ENCODE measurements at places on chromosomes 4 and X. TPM values are rescaled to one million over a fixed set of nuclear protein-coding genes. Genes with fewer than 3 reads are reported as not detected.

GUCY1B1 gene
- total RNA-seq: 36.9 TPM

UGT8 gene
- total RNA-seq: 5.9 TPM

FGF5 gene
- total RNA-seq: 0.63 TPM

MAGEA1 gene
- not detected for total RNA-seq

SH3D19 gene
- 13.1 TPM for total RNA-seq

KCNIP4 gene
- total RNA-seq: 12.5 TPM

SSX4 gene
- not detected for total RNA-seq

MAGEC2 gene
- not detected for total RNA-seq

SFRP2 gene
- 1.6 TPM for total RNA-seq

VEGFD gene
- not detected for total RNA-seq

FAM9B gene
- not detected for total RNA-seq

RAB9B gene
- 42.9 TPM for total RNA-seq

BRS3 gene
- not detected for total RNA-seq

CLGN gene
- 5.0 TPM for total RNA-seq

FAM47A gene
- not detected for total RNA-seq

HTT-AS gene
- total RNA-seq: not detected

TEX13B gene
- total RNA-seq: not detected

NHS gene
- total RNA-seq: 7.5 TPM

MAGEA6 gene
- not detected for total RNA-seq

CYSLTR1 gene
- total RNA-seq: 0.63 TPM

GLRB gene
- 37.9 TPM for total RNA-seq

GPR50 gene
- not detected for total RNA-seq

DHRSX gene
- 47.0 TPM for total RNA-seq

NAAA gene
- total RNA-seq: 27.9 TPM

GPAT3 gene
- not detected for total RNA-seq

HTN3 gene
- not detected for total RNA-seq

GRIPAP1 gene
- total RNA-seq: 49.8 TPM

OPRPN gene
- not detected for total RNA-seq

AVPR2 gene
- not detected for total RNA-seq

All from parietal lobe (tissue), 2 donors.